ENCODE measurements at places on chromosomes 2 and 18.

- no peak for DNase-seq
These were observed 155.0 kb downstream of the TTC32 start for GRCh38 chr2:19746611-19747309.

DNA sequence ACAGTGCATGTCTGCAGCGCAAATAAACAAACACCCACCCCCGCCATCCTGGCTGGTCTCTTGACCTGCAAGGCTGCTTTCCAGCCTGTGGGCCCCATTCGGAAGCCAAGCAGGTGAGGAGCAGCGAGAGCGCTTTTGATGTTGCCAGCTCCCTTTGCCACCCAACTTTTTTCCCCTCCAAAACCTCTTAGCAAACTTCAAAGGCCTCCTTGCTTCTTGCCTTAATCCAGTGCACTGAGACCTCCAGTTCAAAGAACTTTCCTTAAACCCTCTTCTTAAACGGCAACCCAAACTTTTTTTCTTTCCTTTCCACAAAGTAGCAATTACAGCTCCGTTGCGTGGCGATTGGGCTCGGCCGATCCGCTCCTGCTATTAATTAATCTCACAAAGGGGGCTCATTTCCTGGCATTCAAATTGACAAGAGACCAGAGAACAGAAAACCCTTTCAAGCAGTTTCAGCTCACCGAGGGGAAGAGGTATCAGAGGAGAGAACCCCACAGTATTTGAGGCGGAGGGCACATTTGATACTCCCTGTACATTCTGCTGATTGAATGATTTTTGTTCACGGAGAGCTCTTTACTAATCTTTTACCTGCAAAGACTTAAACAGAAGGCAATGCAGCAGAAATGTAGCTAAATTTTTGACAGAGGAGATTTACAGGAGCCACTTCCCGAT, 531.4 kb downstream of the TMEM182 start:
- no peak for DNase-seq

- DNase-seq: no peak
These were observed 731.3 kb upstream of the SLC39A10 start for GRCh38 chr2:194925742-194926141.

- no peak for DNase-seq
These were observed 34.8 kb downstream of the RRM2 start for GRCh38 chr2:10157293-10157692.

DNA sequence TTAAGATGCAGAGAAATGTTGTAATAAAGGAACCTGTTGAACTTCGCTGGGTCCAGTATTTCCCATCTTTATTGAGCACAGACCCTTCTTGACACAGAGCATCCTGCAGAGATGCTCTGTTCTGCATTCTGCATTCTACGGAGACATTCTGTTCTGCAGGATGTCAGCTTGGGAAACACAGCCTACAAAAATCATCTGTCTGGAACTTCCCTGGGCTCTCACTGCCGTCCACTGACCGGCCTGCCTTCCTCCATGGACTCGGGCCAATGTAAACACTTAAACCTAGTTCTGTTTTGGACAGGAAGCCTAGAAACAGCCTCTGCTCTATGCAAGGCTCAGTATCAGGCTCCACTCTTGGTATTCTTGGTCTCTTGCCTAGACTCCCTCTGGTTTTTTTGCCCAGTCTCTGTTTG, 90.0 kb upstream of the PPP1CB start:
- no peak for DNase-seq

DNA sequence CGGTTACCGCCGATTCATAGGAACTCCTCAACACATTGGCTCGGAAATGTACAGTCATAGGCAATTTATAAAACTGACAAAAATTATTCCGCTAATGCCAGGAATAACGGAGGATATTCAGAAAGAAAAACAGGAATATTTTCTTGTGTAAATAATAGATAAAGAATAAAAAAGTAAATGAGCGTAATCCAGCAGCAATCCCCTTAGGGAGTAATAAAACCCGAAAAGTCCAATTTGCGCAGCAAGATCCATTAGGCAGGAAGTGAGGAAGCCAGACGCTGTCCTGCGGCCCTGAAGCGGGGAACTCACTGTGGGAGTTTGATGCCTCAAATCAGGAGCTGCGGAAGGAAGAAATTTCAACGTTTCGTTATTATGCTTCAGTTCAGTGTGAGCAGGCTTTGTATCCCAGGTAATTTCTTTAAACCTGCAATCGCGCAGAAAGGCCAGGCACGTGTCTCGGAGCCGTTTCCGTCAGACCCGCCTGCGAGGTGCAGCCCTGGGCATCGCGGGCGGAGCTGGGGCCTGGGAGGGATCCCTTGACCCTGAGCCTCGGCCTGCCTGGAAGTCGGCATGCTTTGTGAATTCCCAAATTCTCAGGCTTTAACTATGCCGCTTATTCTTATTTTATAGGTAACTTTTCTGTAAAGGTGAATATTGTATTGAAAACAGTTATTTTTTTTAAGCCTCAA, 180.9 kb upstream of the ALKAL2 start:
- DNase-seq: no peak

DNA sequence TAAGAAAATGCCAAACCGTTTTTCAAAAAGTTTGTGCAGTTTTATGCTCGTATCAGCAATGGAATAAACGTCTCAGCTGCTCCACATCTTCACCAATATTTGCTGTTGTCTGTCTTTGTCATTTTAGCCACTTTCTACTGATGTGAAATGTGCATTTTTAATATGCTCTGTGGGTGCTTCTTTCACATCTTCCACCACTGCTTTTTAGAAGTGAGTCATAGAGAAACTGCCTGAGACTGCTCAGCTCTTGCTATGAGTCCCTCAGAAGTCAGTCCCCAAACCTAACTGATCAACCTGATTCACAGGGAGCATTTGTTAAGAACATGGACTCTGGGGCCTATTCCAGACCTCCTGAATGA, 41.0 kb upstream of the EPC2 start:
- no peak for DNase-seq

GRCh38 chr18:33853187-33853586, 275.2 kb downstream of the ASXL3 start:
- DNase-seq: no peak

DNA sequence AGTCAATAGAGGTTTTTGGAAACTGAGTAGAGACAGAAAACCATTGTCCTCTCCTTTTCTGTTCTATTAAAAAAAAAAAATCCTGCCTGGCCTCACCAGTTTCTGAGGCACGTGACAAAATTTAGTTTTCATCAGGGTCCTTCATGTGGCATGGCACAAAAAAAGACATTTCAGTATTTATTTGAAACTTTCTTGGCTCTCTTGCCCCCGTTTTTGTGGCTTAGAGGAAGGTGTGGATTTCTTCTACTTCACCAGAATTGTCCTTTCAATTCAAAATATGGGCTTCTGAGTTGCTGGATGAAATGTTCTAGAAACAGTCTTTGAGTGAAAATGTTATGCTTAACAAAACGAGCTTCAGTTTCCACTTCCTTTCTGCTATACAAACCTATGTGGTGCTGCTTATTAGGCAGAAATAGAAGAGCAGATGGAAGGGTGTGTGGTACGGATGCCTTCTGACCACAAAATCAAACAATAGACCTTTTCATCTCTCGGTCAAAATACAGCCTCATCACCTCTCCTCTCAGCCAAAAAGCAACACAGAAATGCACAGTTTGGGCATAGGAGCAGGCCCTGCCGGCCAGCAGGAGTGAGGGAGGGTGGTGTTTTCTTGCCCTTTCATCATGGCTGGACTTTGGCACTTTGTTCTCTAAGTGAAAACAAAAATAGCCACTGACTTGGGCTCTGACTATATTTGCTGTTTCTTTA, 89.2 kb downstream of the SH3RF3 start:
- DNase-seq: no peak

- DNase-seq: no peak
These were observed 1.6 kb upstream of the MARCHF7 start for GRCh38 chr2:159710601-159711180.

DNA sequence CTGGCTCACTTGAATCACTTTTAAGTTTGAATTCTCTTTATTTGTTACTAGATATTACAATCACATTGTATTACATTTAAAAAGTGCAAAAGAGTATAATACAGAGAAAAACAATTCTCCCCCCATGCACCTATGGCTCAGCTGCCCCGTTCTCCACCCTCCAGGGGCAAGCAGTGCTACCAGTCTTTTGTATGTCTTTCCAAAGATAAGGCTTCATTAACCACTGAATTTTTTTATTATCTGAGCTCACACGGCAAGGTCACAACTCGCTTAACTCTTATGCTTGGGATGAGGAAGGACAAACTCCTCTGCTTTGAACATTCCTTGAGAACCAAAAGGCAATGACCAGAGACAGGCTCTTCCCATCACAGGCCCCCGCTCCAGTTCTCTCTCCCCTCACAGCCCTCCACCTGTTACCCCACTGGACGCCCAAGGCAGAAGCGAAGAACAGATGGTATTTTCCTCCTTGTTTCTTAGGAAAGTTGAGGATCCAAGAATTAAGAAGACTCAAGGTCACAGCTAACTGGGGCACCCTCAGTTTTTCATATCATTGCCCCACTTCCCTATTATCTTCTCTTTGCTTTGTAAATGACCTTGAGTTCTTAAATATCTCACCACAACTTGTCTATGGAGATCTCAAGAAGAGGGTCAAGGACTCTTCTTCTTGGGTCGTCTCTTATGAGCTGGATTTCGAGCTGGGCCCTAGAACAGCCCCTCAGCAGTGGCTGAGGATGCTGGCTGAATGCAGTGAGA, 30.1 kb downstream of the SH2D6 start:
- no peak for DNase-seq

- DNase-seq: no peak
These were observed 58.3 kb downstream of the HPCAL1 start for GRCh38 chr2:10360850-10361588.

GRCh38 chr2:147904051-147904450, 59.2 kb downstream of the ACVR2A start:
- no peak for DNase-seq

DNA sequence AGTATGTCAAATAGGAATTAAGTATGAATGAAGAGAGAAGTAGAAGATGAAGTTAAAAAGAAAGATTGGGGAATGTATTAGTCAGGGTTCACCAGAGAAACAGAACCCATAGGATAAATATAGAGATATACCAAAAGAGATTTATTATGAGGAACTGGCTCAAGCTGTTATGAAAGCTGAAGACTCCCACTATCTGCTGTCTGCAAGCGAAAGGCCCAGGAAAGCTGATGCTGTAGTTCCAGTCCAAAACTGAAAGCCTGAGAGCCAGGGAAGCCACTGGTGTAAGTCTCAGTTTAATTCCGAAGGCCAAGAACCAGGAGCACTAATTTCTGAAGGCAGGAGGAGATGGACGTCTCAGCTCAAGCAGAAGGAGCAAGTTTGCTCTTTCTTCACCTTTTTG, 200.9 kb upstream of the FN1 start:
- DNase-seq: no peak

DNA sequence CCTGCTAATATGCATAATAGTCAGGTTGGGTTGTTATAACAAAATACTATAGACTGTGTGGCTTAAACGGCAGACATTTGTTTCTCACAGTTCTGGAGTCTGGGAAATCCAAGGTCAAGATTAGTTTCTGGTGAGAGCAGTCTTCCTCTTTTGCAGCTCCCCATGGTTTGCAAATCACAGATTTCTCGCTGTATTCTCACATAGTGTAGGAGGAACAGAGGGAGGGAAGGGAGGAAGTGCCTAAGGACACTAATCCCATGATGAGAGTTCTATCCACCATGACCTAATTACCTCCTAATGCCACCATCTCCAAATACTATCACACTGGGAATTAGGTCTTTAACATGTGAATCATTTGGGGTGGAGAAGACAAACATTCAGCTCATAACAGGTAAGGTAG, 20.1 kb upstream of the PTH2R start:
- no peak for DNase-seq

DNA sequence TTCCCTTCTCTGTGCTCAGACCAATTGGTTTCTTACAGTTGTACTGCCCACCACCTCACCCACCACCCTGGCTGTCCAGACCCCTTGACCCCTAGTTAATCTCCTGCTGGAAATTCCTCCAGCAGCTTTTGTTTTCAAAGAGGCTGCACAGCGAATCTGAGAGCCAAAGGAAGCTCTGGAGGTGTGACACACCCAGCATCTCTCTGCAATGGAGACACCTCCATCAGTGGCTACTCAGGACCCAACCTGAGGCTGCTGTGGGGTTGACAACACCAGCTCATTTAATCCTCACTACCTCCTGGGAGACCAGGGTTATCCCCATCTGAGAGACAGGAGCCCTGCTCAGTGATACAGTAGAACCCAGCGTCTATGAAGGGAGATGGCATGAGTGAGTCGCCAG, 86.4 kb downstream of the BIN1 start:
- DNase-seq: no peak

GRCh38 chr2:128590309-128591021, 271.8 kb upstream of the HS6ST1 start:
- DNase-seq: no peak
